PC-3 (cell line): ENCODE measurements at places on chromosomes 11 and 22. TPM values are rescaled to one million over a fixed set of nuclear protein-coding genes. Genes with fewer than 3 reads are reported as not detected.

DNA sequence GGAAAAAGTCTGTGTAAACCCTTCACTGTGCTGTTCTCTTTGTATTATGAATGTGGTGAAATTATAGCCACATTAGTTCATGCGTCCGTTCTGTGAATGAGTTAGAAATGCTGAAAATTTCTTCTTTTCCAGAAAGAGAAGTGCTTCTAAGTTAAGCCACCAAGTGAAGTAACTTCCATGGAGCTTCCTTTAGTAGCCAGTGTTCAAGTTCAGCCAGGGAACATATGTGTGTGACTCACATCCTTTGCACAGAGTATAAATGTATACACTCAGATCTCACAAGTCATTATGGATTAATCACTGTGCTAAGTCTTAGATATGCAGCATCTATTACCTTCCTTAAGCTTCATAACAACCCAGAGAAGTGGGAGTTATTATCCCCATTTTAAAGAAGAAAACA, 3.1 kb upstream of the MMP8 start:
- no peak overlapping the region for H3K27ac ChIP-seq
- H3K36me3 ChIP-seq = no peaks in the 10 kb centered on the region
- H3K27me3 ChIP-seq = no peaks in the 10 kb centered on the region
- peaks cover 7% of the 10 kb centered on the region; the same call in 1 of the 2 replicates for H3K4me1 ChIP-seq
- peak; percentile 66 for DNase-seq
- no peak overlapping the region for H3K4me3 ChIP-seq

DNA sequence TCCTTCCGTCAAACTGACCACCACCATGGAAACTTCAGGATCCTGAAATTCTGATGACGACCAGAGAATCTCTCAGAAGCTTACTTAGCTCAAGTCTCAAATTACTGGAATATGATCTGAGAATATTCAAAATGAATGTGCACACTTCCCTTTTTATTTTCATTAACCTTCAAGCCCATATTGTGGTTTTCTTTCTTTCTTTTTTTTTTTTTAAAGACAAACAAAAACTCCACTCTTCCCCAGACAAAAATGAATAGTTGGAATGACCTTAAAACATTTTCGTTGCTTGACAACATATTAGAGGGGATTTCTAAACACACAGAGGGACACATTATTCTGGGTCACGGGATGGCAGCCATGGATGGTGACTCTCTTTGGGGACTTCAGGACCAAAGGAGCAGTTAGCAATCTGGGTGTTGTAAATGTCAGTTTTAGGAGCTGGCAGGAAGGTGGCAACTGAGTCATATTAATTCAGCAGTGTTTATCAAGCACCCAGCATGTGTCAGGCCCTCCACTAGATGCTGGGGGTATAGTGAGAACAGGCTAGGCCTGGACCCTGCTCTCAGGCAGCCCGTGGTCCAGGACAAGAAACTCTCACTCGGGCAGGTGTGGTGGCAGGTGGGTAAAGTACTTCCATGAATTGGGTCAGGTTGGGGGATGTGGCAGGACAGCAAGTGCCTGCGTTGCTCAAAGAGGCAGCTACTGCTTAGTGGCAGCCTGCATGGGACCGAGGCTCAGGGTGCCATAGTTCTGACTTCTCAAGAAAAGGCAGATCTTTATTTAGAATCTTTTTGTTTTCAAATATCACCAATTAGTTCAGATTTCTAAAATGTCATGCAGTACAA, 126.1 kb downstream of the HIPK3 start:
- DNase-seq = no peak
- peaks cover 7% of the 10 kb centered on the region for H3K4me1 ChIP-seq
- no peaks in the 10 kb centered on the region for H3K36me3 ChIP-seq
- H3K4me3 ChIP-seq = no peak overlapping the region
- no peak overlapping the region for H3K27ac ChIP-seq

DNA sequence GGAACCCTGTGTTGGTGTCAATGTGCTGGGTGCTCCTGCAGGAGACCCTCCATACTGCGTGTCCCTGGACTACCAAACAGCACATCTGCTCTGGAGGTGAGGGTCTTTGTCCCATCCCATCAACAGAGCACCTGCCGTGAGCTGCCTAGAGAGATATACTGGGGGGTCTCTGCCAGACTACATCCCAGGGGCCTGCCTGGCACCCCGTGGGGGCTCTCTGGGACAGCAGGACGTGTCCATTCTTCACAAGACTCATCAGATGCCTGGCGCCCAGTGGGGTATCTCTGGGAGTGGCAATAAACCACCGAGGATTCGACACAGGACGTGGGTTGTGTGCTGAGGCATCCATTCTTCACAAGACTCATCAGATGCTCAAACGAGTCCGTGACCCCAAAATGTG, 42.7 kb downstream of the SHANK2 start:
- H3K27ac ChIP-seq = no peak overlapping the region
- H3K4me3 ChIP-seq = no peak overlapping the region

- DNase-seq = peak; percentile 80
- no peaks in the 10 kb centered on the region for H3K27me3 ChIP-seq
- no peak overlapping the region for H3K4me3 ChIP-seq
- no peaks in the 10 kb centered on the region for H3K4me1 ChIP-seq
These were observed 15.8 kb downstream of the TMEM258 start for GRCh38 chr11:61776561-61777075.

DNA sequence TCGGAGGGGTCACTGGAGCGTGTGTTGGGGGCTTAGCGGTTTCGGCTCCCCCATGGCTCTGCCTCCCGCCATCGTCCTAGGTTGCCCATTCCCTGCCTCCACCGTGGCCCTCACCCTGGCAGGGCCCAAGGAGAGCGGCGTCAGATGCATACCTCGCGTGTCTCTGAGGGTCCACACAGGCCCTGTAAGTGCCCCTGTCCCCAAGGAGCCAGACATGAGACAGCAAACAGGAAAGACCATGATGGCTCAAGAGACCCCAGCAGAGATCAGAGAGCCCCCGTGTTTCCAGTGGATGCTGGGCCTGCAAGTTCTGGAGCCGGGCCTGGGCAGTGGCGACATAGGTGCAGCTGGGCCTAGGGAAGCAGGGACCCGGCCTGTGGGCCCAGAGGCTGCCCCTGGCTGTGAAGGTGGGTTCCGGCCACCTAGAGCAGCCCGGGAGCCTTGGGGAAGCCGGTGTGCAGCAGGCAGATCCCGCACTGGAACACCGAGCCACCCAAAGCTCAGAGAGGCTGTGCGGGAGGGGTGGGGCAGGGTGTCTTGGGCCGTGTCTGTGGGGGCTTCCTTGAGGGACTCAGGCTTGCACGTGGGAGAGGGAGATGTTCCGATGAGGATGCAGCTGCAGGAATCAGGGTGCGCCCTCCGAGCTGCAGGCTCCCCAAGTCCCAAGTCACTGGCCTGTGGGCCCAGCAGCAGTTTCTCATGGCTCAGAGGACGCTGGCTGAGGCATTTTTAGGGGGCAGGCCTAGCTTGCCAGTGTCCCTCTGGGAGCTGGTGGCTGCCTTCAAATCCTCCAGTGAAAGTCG, 126.4 kb downstream of the KCNQ1OT1 start:
- H3K27me3 ChIP-seq = no peaks in the 10 kb centered on the region
- H3K27ac ChIP-seq = no peak overlapping the region

DNA sequence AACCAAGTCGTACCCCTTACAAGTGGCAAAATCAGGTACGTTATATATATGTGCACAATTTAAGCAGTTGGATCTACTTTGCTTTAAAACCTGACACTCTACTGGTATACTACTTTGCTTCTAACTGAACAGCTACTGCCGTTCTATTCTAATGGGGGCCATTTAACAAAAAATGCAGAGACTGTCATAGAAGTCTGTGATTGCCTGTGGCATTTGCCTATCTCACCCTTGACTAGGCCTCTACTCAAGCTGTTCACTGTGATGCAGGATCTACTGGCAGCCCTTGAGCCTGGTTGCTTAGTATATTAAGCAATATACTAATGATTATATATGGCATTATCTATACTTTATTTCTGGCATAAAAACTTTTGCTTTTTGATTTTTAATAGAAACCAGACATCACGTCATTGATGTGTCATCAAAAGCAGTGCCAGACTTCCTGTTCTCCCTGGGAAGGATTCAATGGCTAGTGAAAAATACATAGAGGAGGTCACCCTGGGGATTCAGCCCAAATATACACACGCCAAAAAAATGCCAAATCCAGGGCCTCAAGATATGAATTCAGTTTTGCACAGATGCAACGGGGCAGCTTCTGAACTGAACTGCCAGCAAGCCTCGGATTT, 40.0 kb upstream of the FIBIN start:
- no peak overlapping the region for H3K4me3 ChIP-seq
- H3K36me3 ChIP-seq = no peaks in the 10 kb centered on the region
- no peaks in the 10 kb centered on the region for H3K27me3 ChIP-seq

- no peaks in the 10 kb centered on the region for H3K27me3 ChIP-seq
- H3K4me1 ChIP-seq = no peaks in the 10 kb centered on the region
- no peaks in the 10 kb centered on the region for H3K36me3 ChIP-seq
- H3K27ac ChIP-seq = no peak overlapping the region
- H3K4me3 ChIP-seq = no peak overlapping the region
- no peak for DNase-seq
These were observed 9.6 kb downstream of the PTDSS2 start for GRCh38 chr11:459511-460220.

- peak overlapping the region; percentile 98; the same call in 1 of the 2 replicates for H3K27ac ChIP-seq
- H3K4me1 ChIP-seq = peaks cover 44% of the 10 kb centered on the region
- H3K4me3 ChIP-seq = no peak overlapping the region
- peak; percentile 23 for DNase-seq
- peaks cover 28% of the 10 kb centered on the region; the same call in 1 of the 2 replicates for H3K36me3 ChIP-seq
These were observed 74.3 kb downstream of the MICAL2 start for GRCh38 chr11:12184699-12185098.

GRCh38 chr22:37310075-37310606, 27.8 kb downstream of the CYTH4 start:
- no peaks in the 10 kb centered on the region for H3K36me3 ChIP-seq
- H3K27me3 ChIP-seq = no peaks in the 10 kb centered on the region
- no peak for DNase-seq
- no peak overlapping the region for H3K4me3 ChIP-seq
- H3K4me1 ChIP-seq = peaks cover 42% of the 10 kb centered on the region

- peaks cover 57% of the 10 kb centered on the region for H3K27me3 ChIP-seq
- no peak for DNase-seq
- no peak overlapping the region for H3K4me3 ChIP-seq
These were observed 395.9 kb upstream of the CCDC90B start for GRCh38 chr11:83681906-83682610.

- H3K4me3 ChIP-seq = no peak overlapping the region
- no peaks in the 10 kb centered on the region for H3K27me3 ChIP-seq
- peaks cover 13% of the 10 kb centered on the region; the same call in 1 of the 2 replicates for H3K36me3 ChIP-seq
- DNase-seq = no peak
- H3K4me1 ChIP-seq = no peaks in the 10 kb centered on the region
These were observed 13.0 kb downstream of the ZBED4 start for GRCh38 chr22:49866646-49867045.

GRCh38 chr11:3178349-3178748, 13.2 kb upstream of the OSBPL5 start:
- no peak for DNase-seq
- no peak overlapping the region for H3K27ac ChIP-seq
- H3K27me3 ChIP-seq = no peaks in the 10 kb centered on the region
- no peak overlapping the region for H3K4me3 ChIP-seq
- H3K36me3 ChIP-seq = no peaks in the 10 kb centered on the region

DNA sequence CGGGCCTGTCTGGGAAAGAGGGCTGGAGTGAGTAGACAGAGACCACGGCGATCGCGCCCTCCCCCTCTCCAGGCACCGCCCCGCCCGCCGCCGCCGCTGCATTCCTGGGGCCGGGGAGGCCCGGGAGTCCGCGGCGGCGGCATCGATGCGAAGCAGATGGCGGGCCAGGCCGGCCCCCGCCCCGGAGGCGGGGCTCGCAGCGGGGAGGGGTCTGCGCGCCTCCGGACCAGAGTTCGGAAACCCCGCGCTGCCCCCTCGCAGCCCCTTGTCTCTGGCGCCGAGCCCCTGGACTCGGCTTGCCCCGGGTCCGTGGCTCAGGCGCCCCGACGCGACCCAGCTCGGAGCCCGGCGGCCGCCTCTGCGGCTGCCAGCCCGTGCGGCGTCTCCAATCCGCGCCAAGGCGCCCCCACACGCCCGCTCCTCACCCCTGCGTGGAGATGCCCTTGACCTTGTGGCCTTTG, 1.3 kb downstream of the SCARF2 start:
- no peaks in the 10 kb centered on the region for H3K36me3 ChIP-seq
- H3K27ac ChIP-seq = no peak overlapping the region
- DNase-seq = no peak
- 0 out of 2 replicates have a peak, but pooled peaks cover 4% of the 10 kb centered on the region for H3K4me1 ChIP-seq
- H3K27me3 ChIP-seq = peaks cover 4% of the 10 kb centered on the region; the same call in 1 of the 2 replicates
- peak overlapping the region; percentile 67 for H3K4me3 ChIP-seq

- H3K4me1 ChIP-seq = peaks cover 7% of the 10 kb centered on the region; the same call in 1 of the 2 replicates
- H3K36me3 ChIP-seq = no peaks in the 10 kb centered on the region
- no peak overlapping the region for H3K4me3 ChIP-seq
- no peaks in the 10 kb centered on the region for H3K27me3 ChIP-seq
- no peak overlapping the region for H3K27ac ChIP-seq
These were observed 5.4 kb upstream of the TXN2 start for GRCh38 chr22:36486619-36487384.

DNA sequence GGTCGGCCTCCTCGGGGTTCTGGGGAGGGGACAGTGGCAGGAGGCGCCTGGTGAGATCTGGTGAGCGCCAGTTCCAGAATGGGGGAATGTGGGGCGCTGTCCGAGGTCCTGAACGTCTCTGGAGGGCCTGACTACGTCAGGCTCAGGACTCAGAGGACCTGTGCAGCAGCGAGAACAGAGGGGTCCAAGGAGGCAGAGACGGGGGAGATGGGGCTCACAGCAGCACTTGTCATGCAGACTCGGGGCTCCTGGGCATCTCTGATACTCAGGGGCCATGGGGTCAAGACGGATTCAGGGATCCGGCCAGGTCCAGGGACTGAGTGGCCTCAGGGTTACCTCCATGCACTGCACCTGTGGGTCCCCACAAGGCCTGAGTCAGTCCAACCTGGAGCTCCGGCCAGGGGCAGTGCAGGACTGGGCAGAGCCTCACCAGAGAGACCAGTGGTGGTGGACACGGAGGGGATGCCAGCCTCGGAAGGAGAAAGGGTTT, 92.2 kb downstream of the BRD1 start:
- no peak overlapping the region for H3K27ac ChIP-seq
- H3K4me1 ChIP-seq = no peaks in the 10 kb centered on the region
- DNase-seq = peak; percentile 30

DNA sequence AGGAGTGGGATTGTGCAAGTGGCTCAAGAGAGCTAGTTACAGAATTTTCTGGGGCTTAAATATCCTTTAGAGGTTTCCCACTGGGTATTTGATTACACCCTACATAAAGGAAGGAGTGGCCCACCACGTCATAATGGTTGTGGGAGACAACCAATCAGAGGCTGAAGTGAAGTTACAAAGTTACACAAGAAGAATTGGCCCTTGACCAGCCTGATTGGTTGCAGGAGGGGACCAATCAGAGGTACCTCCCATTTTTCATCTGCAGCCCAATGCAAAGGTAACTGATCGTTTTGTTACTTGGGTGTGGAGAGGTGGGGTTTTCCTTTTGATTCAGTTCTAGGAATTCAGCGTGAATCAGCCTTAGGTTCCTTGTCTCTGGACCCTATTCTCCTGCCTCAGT, 430.5 kb upstream of the FAT3 start:
- no peaks in the 10 kb centered on the region for H3K27me3 ChIP-seq
- DNase-seq = no peak
- H3K36me3 ChIP-seq = no peaks in the 10 kb centered on the region
- H3K4me1 ChIP-seq = no peaks in the 10 kb centered on the region
- no peak overlapping the region for H3K27ac ChIP-seq
- H3K4me3 ChIP-seq = no peak overlapping the region

Gene TP53AIP1
- 0.17 and 0.58 TPM in 2 replicates for total RNA-seq

Gene PLAAT2
- total RNA-seq = 3.0 and 5.6 TPM in 2 replicates

Gene CCDC116
- not detected in 2 replicates for total RNA-seq

Gene KRTAP5-9
- total RNA-seq = not detected in 2 replicates

Gene IGSF9B
- 0.58 and 1.3 TPM in 2 replicates for total RNA-seq

Gene PYGM
- 0.95 and 1.3 TPM in 2 replicates for total RNA-seq

Gene OR8G5
- total RNA-seq = 0.26 and 0.46 TPM in 2 replicates

Gene MS4A4A
- not detected in 2 replicates for total RNA-seq

Gene TMEM191C
- total RNA-seq = 6.4 and 6.7 TPM in 2 replicates
